ENCODE measurements at places on chromosomes 13 and 19.

GRCh38 chr13:20969182-20969581, 66.6 kb upstream of the XPO4 start:
- DNase-seq = no peak

GRCh38 chr13:30222254-30222653, 85.1 kb downstream of the KATNAL1 start:
- no peak for DNase-seq

DNA sequence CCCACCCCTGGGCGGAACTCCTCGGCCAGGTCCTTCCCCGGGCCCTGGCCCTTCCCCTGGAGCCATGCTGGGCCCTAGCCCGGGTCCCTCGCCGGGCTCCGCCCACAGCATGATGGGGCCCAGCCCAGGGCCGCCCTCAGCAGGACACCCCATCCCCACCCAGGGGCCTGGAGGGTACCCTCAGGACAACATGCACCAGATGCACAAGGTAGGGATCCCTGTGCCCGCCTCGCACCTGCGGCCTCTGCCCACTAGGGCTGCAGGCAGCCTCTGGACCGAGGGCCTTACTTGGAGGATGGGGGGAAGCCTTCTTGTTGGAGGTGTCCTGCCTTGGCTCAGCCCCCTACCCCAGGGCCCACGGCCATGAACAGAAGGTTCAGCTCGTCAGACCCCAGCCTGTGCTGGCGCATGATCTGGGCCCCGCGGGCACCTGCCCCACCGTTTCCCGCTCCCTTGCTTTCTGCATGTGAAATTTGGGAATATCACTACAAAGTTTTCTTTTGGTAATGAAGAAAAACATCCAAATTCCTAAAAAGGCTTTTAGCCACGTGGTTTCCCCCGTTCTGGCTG, 23.4 kb downstream of the SMARCA4 start:
- no peak for DNase-seq

DNA sequence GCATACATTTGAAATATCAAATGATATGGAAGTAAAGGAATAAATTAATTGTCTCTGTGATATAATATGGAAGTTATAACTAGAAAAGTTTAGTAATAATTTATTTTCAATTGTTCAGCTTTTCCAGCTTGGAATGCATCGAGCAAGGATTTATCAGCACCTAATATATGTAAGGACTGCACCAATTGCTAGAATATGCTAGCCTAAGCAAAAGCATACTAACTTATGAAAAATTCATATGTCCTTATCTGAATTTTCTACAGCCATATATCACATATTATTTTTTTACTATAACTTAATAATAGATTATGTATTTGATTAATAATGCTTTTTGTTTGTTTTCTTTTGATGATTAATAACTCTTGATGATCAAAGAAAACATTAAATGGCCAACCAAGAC, 849.2 kb upstream of the GPC6 start:
- no peak for DNase-seq

DNA sequence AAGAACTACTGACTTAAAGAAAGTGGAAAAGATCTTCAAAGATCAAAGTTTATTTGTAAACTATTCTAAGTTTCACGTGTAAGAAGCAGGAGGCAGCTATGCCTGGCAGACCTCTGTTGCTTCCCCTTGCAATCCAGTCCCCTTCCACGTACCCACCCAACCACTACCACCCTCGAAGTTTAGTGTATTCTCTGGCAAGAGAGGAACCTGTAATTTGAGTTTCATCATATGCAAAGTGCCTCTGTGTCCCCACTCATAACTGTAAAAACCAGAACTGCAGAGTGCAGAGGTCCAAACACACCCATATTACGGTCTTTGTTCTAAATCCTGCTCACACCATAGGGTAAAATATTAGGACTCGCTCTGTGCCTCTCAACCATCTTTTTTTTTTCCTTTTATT, 75.8 kb upstream of the FRY start:
- no peak for DNase-seq

- DNase-seq = no peak
Measured at GRCh38 chr19:7637374-7638256, 705 bp downstream of the STXBP2 start.
